ENCODE measurements at places on chromosomes 6 and 20.

DNA sequence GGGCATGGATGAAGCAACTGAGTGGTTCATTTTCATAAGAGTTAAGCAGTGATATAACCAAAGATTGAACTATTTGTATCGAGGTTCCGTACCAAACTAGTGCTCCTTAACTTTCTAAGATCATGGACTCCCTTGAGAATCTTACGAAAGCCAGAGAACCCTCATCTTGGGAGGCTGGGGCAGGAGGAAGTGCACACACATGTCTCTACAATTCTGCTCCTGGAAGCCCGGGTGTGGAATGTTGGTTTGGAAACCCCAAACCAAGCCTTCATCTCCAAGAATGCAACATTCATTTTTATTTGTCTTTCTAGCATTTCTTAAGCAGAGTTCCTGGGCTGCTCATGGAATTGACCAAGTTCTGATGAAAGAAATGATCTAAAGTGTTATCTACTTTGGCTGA, 250.5 kb upstream of the PRND start:
- no peak for DNase-seq

- DNase-seq, result no peak
Measured at GRCh38 chr6:161271343-161272030, 2.4 kb downstream of the AGPAT4 start.

GRCh38 chr20:62540504-62540903, 64.7 kb upstream of the GATA5 start:
- DNase-seq, result no peak

GRCh38 chr6:40252531-40253258, 318.4 kb upstream of the MOCS1 start:
- no peak for DNase-seq

DNA sequence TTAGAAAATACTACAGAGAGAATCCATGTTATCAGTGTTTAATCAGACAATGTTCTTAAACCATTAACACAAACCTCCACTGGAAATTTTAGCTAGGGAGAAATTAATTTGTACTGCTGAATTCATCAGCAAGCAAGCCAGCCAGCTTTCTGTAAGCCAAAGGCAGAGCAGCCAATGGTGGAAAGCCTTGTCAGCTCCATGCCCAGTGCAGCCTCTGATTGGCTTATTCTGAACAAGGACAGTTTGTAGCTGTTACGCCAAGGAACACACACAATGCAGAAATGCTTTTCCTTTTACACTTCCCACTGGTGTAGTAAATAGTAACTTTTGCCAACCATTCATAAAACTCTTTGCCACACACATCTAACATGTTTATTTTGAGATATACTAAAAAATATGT, 265.0 kb downstream of the TENT5A start:
- DNase-seq, result peak; percentile 68

GRCh38 chr6:106143665-106144064, 57.5 kb downstream of the PRDM1 start:
- DNase-seq, result no peak

- DNase-seq, result no peak
Measured at GRCh38 chr6:127539272-127539671, 20.1 kb upstream of the MTCL3 start.

DNA sequence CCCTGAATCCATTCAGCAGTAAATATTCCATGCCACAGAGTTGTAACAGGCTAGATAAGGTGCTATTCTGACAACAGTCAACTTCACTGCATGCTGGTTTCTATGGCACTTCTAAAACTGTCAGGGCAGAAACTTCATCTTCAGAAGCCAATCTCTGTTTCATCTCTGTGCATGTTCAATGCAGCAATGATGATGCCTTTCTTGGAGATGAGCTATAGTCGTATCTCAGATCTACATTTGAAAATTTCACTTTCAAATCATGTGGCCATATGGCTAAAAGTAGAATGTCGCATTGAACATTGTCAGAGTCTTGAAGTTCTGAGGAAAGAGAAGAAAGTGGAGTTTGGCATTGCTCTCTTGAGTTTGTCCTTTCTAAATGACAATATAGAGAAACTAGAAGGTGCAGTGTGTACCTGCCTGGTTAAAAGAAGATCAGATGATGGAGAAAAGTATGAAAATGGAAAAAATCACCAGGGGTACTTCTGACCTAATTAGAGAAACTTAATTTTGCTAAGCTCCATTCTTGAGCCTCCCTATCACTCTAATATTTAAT, 49.0 kb upstream of the VSTM2L start:
- no peak for DNase-seq

GRCh38 chr20:5696011-5696559, 54.1 kb upstream of the SHLD1 start:
- DNase-seq, result no peak

- no peak for DNase-seq
Measured at GRCh38 chr6:41332842-41333736, 2.3 kb upstream of the NCR2 start.

GRCh38 chr6:85343428-85343827, 106.5 kb upstream of the NT5E start:
- DNase-seq, result no peak

DNA sequence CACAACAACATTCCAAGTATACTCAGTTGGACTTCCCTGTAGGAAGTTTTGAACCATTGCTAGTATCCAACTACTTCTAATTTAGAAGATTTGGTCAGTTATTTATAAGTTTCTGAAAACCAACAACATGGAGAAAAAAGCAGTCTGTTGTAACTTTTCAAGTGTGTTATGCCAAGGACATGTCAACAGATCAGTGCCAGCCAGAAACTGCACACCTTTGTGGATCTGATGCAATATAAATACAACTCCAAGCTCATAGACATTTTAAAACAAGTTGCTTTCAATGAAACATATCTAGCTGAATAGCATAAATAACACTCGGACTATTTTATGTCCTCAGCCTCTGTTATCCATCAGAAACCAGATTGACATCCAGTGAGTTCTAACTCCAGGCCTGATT, 58.3 kb upstream of the CARMIL1 start:
- DNase-seq, result no peak

DNA sequence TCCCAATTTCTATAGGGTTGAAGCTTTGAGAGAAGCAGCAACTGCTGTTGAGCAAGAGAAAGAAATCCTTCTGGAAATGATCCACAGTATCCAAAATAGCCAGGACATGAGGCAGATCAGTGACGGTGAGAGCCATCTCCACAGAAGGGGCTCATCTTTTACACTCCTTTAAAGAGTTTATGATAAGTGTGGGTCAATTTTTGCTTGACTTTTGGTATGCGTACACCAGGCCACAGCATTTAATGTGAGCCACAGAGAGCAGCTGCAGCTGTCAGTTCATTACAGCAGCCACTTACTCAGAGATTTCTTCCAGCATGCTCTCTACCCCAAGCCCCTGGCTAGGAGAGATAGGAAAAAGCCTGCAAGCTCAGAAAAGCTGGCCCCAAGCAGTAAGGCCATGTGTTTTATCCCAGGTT, 9.9 kb downstream of the BAG2 start:
- DNase-seq, result no peak

- no peak for DNase-seq
Measured at GRCh38 chr20:62982124-62983075, 24.4 kb downstream of the BHLHE23 start.

DNA sequence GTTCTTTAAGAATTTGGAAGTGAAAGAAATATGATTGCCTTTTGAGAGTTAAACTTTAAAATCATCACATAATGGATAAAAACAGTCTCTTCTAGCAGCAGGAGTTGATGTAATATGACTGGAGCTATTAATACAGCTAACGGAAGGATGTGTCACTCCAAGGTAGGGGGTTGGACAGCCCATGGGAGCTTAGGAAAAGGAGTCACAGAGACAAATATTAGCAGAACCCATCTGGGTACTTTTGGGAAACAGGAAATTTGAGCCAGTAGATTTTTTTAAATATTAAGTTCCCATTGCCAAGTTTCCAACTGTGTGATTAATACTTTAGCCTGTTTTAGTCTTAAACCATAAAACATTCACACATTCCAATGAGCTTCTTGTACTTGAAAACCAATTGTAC, 164.7 kb upstream of the RIMS1 start:
- no peak for DNase-seq

DNA sequence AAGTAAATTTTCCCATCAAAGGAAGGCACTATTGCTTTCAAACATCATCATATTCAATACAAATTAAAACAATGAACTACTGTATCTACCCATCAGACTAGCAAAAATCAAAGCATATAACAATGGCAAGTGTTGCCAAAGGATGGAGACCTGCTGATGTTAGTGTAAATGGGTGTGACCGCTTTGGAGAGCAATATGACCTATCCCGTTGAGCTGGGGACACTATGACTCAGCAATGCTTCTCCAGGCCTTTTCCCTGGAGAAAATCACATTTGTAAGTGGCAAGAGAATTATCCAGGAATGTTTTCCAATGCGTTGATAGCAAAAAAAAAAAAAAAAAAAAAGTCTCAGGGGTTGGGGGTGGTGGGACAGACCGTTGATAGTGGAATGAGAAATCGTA, 46.1 kb downstream of the PHACTR3 start:
- no peak for DNase-seq

DNA sequence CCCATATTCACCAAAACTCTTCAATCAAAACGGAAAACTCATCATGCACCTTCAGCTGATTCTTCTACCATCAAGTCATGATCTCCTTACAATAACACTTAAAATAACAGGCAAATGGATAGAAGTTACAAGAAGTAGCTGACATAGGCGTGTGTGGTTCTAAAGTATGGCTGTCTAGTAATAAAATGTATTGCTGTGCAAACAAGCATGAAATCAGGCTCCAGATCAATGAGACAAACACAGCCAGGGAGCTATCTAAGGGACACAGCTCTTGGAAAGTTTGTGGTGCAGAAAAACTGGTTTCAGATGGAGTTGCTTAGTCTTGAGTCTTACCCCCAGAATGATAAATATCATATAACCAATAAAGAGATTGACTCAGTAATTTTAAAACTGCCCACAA, 434.8 kb upstream of the NOX3 start:
- DNase-seq, result no peak

DNA sequence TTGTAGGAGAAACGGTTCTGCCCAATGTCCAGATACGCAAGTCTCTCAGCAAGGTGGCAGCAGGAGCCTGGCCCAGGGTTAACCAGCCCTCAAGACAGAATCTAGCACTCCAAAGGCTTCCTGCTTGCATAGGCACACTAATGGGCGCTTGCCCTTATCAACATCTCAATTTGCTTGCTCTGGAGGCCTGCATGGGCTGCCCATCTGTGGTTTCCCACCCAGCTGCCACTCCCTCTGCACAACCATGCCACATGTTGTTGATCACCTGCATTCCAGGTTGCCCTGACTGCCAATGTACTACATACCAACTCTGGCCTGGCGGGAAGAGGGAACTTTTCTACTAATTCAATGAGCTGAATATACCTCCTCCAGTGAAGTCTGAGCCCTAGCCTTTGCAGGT, 74.6 kb downstream of the ATG5 start:
- no peak for DNase-seq

GRCh38 chr6:44682280-44682679, 294.8 kb downstream of the CDC5L start:
- DNase-seq, result no peak

DNA sequence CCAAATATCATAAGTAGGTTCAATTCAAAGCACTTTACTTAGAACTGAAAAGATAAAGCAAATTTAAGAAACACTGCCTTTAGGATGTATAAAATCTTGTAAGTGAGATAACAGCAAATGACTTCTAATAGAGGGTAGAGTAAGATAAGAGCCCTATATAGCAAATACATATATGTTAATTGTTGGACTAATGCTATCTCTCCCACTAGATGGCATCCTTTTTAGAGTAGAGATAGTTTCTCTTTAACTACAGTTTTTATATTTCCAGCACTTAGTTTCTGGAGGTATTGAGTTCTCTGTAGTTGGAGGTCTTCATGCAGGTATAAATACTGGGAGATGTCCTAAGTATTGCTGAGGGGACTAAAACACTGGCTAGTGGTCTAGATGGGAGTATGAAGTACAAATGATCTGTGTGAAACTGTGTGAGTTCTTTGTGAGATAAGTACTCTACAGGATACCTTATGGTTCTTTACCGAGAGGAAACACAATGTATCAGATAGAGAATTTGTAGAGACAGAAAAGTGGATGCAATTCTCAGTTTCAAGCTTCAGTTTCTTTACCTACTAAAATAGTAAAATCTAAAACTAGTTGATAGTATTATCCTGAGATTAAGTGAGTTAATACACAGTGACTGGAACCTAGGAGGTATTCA, 399.3 kb downstream of the KHDRBS2 start:
- DNase-seq, result no peak

DNA sequence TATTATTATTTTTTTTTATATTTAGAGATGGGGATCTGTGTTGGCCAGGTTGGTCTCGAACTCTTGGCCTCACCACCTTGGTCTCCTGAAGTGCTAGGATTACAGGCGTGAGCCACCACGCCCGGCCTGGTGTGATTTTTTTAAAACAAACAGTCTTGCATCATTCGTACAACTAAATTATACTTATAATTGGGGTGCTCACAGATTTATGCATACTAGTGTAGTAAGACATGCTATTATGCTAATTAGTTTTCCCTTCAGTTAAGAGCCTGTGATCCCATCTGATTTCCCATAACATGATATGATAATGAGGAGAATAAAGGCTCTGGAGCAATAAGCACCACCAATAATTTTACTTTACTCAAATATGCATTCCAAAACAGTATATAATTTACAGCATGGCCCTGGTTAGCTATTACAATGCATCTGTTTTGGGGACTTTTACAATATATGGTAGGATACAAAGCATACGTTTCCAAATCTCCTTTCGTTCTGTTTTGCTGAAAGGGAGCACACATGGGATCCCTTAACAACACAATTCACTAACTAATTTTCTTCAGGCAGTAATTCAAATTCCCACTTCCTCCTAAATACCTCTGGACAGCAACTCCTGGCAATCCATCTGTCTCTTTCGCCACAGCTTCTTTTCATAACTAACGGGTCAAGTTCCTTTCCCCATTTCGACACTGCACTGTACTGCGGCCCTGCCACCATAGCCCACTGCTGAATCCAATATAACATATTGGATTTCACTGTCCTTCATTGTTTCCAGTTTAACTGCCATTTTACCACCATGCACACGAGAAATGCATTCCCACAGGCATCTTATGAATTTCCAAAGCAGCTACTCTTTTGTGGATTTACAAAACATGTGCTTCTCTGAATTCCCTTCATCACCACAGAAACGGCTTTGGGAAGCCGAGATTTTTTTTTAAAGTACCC, 1.7 kb downstream of the NUDT3 start:
- DNase-seq, result peak; percentile 70

DNA sequence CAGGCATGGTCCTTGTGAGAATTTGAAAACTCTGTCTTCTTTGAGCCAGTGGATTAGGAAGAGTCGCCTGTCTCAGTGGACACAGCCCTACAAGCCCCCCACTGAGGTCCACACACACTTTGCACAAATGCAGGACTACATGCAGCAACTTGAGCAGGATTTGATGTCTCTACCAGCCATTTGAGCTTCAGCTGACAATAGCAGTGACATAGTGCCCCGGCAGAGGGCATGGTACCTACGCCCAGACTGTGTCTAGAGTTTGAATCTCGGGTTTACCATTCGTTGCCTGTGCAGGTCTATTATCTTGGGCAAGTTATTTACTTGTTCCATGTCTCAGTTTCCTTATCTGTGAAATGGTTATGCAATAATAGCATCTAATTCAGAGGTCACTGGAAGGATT, 580.1 kb downstream of the TFAP2B start:
- DNase-seq, result no peak

GRCh38 chr6:31877125-31877650, 1.6 kb downstream of the SLC44A4 start:
- DNase-seq, result no peak

GRCh38 chr20:37939701-37940560, 37.0 kb downstream of the VSTM2L start:
- DNase-seq, result peak; percentile 42

Measured in ascending aorta (tissue), 2 donors.